ENCODE measurements at places on chromosomes 16 and 17.

GRCh38 chr17:40473573-40474365, 27.7 kb downstream of the TNS4 start:
- no peak for DNase-seq

DNA sequence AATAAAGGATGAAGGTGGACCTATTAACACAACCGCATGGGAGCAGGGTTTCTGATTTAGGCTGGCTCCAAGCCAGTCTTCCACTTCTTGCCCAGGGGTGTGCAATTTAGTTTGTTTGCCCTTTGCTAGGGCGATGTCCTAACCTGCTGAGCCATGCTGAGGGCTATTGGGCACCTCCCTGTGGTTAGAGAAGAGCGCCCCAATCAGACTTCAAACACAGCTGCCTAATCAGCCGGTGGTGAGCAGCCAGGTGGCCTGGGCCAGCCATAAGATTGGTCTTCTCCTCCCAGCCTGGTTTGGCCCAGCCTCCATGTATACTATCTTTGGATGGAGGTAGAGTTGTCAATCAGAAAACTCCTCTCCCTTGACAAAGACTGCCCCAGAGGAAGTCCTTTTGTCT, 15.7 kb downstream of the TMEM94 start:
- no peak for DNase-seq

- no peak for DNase-seq
Measured at GRCh38 chr17:70295731-70296130, 126.4 kb downstream of the KCNJ2 start.

DNA sequence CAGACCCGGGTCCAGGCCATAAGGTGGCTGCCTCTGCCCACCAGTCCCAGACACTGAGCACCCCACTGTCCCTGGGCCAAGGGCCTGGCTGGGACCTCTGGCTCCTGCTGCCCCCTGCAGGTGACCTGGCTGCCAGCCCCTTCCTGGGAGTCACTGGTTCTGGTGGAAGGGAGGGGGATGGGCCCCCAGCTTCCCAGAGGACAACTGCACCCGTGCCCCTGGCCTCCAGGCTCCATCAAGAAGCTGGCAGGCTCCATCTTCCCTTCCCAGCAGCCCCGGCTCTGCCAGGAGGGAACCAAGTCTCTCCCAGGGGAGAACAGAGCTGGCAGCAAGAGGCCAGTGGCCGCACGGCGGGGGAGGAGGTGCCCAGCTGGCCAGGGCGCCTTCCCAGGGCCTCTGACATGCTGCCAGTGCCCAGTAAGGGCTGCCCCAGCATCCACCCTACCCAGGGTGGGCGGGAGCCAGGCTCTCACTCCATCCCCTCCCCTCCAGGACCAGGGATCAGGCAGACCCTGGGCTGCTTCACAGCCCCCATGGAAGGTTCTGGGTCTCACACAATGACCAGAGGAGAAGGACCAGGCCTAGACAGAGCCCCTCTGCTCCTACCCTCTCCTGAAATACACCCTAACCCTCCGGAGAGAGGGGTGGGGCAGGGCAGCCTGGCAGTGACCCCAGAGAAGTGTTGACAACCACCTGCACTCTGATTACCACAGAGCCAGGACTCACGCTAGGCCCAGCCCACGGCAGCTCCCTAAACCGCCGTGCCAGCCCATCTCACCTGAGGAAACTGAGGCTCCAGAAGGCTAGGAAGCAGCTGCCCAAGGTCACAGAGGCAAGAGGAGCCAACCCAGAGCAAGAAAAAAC, 3.6 kb downstream of the CLUH start:
- no peak for DNase-seq

GRCh38 chr17:33121272-33121671, 129.6 kb downstream of the SPACA3 start:
- DNase-seq, result no peak

DNA sequence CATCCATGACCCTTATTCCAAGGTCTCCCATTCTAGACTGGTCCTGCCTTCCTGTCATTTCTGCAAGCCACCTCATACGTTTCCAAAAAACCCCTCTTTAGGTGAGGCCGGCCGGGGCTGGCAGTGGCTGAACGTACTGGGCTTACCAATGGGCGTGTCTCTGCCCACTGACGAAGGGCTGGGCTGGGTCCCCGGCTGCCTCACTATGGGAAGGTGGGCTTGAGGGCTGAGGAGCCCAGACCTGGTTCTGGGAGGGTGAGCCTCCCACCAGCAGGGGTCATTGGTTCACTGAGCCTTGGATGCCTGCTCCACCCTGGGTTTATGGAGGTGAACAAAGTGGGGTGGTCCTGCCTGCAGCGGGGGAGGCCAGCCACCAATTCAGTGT, 19.9 kb downstream of the KDM8 start:
- no peak for DNase-seq

DNA sequence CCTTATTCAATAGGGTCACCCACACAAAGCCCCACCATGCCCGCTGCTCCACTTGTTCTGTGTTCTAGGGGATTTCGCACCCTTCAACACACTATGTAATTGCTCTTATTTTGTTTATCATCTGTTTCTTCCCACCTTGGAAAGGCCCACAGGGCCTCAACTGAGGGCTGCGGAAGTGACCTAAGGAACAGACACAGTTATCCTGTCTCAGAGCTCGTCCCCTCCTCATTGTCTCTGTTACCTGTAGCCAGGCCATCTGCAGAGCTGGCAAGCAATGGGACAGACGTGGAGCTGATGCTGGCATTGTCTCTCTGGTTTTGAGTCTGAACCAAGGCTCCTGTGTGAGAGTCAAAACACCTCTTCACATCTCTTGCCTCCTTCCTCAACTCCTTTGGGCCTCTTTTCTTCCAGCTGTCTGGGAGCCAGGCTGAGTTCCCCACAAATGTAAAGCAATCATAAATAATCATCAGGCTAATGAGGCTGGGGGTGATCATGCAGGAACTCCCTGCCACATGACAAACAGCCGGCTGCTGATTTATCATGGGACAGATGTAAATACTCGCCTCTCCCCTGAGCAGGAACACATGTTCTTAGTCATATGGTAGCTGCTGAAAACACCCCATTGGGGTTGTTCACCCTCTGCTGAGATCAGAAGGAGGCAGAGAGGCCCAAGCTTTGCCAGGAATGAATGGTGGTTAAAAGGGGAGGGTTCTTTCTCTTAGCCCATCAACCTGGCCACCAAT, 71.9 kb downstream of the AXIN2 start:
- no peak for DNase-seq

DNA sequence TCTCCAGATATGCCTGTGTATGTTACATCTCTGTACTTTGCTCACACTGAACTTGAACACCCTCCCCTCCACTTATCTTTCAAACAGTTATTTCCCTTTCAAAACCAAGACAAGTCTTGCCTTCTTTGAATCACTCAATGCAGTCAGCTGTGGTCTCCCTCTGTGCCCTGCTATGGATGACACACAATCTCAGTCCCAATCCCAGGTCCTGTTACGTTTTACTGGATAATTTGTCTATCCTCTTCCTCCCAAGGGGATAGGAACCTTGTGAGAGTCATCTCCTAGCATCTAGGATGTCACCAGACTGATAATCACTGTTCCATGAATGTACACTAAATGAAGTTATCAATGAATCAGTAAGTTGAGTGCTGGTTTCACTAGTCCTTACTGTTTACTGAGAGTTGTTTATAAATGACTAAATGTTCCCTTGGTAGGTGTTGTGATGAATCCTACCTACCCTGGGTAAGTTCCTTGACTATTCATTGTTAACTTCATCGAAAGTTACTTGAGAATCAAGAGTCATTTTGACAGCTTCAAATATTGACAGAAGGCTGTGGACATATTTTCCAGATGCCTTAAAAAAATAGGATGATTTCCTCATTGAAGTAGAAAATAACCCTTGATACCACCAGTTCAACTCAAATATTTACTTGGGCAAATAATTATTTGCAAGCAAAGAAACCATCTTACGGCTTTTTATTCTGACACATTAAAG, 244.9 kb downstream of the PRKCA start:
- DNase-seq, result no peak

GRCh38 chr16:88599825-88600538, 29.8 kb downstream of the ZC3H18 start:
- no peak for DNase-seq

DNA sequence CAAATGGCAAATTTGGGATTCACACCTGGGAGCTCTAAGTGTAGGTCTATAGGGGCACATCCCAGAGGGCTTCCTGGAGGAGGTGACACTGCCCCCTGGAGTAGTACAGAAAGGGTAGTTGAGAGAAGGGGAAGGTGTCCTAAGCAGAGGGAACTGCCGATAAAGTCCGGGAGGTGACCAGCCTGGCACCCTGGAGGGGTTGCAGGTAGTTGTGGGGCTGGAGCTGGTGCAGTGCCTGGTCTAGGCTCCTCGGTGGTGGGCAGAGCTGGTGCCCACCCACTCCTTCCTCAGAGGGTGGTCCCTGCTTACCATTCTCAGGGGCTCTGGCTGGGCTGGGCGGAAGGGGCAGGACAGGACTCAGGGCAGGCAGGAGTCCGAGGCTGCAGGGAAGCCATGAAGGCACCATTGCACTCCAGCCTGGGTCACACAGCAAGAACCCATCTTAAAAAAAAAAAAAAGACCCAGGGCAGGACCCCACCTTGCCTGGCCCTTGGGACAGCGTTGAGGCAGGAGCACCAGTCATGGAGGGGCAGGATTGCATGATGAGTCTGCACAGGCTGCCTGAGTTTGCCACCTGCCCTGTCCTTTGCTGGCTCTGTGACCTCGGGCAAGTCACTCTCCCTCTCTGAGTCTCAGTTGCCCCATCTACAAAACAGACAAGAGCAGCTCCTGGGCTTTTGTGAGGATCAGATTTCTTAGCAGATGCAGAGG, 43.8 kb downstream of the LAT start:
- DNase-seq, result no peak
